ENCODE measurements at places on chromosomes 6 and 20.

- DNase-seq = no peak
Measured at GRCh38 chr6:81166770-81167169, 585.7 kb downstream of the TENT5A start.

GRCh38 chr6:168299541-168300511 is 19.8 kb downstream of the DACT2 start:
- no peak for DNase-seq

GRCh38 chr6:168093634-168094033 is 14.6 kb upstream of the FRMD1 start:
- DNase-seq = no peak

DNA sequence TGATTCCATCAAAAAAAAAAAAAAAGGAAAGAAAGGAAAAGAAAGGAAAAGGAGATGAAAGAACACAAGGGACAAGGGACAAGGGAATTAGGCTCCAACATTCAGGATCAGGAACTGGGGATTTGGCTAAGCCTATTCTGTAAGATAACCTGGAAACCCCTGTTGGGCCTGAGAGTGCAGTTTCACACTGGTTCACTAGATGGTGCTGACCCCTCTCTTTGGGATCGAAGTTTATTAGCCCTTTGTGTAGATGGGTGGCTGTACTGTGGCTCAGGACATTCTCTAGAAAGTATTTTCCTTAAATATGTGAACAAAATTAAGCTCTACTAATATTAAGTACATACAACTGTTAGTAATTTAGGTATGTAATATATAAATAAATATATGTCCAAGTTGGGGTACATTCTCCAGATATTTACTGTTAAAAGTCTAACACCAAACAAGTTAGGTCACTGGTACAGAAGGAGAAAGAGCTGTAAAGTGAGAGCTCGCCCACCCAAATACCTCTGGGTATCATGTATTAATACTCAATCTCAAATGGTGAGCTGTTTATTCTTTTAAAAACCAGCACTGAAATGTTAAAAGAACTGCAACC is 6.3 kb downstream of the OR2A4 start:
- peak; percentile 49 for DNase-seq

- DNase-seq = no peak
Measured at GRCh38 chr6:97456070-97456469, 173.1 kb upstream of the MMS22L start.

- no peak for DNase-seq
Measured at GRCh38 chr20:47040506-47041125, 146.0 kb downstream of the EYA2 start.

- peak; percentile 56 for DNase-seq
Measured at GRCh38 chr20:9889270-9889981, 50.5 kb upstream of the PAK5 start.

- DNase-seq = no peak
Measured at GRCh38 chr20:9408422-9409300, 105.7 kb upstream of the LAMP5 start.

DNA sequence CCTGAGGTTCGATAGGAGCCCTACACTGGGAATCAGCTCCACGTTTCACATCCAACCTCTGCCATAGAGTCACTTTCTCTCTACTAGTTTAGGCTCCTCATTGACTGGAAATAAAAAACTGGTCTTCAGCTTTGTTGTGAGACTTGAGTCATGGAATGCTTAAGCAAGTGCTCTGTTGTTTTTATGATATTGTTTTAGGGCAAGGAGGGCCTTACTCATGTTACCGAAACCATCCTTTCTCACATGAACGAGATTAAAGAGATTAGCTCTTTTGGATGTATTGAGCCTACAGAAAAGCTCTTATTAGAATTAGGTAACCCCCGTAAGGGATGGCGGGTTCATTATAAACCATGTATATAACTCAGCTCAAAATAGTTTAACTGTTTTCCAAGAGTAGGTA is 6.9 kb upstream of the MOCS1 start:
- DNase-seq = no peak

DNA sequence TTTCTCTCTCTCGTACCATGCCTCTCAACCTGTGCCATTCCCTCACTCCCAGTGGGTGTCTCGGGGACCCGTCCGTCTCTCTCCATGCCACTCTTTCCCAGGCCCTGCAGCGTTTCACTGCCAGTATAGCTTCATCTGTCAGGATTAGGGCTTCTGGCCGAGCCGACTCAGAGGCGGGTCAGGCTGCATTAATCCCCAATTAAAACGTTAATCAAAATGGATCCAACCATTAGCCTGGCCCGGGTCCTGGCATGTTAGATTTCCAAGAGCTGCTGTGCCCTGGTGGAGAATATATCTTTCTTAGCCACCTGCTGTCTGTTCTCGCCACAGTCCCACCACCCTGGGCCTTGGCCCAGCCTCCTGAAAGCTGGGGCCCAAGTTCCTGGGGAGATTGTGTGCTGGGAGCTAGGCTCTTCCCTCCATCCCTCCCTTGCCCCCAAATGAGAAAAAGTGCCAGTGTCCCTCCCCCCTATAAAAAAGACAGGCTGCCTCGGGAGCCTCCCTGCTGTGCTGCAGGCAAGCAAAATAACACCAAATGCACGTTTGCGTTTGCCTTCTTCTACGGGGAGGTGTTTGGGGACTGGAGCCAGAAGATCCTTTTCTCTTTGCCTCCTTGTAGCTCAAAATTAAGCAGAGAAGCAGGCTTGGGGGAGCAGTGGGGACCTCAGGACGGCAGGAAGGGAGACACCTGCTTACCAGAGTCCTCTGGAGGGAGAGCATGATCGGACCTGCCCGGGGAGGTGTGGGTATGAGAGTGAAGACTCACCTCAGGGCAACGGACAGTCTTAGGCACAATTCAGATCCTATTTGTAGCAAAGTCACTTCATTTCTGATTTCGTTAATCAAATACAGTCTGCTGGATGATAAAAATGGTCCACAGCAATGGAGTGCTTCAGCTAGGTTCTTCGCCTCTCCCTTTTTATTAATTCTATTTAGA is 3.0 kb downstream of the KCNG1 start:
- no peak for DNase-seq

GRCh38 chr6:89339565-89339964 is 13.0 kb downstream of the UBE2J1 start:
- DNase-seq = peak; percentile 9

DNA sequence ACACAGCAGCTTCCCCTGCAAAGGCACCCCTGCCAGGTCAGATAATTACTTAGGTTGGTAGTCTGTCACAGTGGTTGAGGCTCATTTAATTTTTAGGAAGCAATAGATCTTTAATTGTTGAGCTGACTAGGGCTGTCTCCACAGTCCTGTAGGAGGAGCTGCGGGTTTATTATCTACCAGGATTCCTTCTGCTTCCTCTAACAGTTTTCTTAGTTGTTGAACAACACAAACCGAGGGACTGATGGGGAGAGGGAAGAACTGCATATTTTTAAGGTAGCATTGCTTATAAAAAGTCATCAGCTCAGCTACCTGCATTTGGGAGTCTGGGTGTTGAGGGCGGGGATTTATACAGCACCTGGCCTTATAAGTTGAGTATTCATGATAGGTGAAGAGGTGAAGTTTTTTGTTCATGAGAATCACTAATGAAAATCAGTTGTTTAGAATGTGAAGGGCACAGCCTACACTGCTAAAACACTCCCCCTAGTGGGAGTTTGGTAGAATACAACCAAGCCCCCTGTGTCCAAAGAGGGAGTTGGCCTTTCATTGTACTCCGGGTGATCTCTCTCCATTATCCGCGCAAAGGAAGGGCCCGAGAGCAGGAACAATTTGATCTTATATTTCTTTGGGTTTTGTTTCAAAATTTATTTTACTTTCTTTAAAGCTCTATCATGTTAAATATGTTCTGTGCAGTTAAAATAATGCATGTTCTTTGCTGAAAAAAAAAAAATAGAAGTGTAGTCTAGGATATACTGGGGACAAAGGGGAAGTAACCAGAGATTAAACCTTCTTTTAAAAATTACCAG is 69.6 kb downstream of the SSR1 start:
- DNase-seq = peak; percentile 72
